Foreskin keratinocyte (primary cell): ENCODE measurements at places on chromosomes 11 and 22. TPM values are rescaled to one million over a fixed set of nuclear protein-coding genes. Genes with fewer than 3 reads are reported as not detected.

- DNase-seq, result no peak
These were observed 9.6 kb downstream of the RAG1 start for GRCh38 chr11:36577373-36577772.

DNA sequence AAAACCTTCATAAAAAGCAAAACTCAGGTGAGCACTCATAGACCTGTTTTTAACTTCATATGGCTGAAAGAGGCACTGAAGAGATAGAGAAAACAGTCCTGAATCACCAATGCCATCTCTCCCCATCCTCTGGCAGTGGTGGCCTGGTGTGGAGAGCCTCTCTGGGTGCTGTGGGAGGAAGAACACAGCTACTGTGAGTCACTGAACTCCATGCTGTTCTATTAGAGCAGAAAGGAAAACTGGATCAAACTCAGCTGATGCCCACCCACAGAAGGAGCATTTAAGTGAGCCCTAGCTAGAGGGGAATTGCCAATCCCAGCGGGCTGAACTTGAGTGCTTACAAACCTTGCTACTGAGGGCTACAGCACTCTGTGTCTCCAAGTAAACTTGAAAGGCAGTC, 115.3 kb upstream of the SESN3 start:
- no peak for DNase-seq

- DNase-seq, result no peak
These were observed 18.4 kb downstream of the PHF21A start for GRCh38 chr11:46102843-46103242.

DNA sequence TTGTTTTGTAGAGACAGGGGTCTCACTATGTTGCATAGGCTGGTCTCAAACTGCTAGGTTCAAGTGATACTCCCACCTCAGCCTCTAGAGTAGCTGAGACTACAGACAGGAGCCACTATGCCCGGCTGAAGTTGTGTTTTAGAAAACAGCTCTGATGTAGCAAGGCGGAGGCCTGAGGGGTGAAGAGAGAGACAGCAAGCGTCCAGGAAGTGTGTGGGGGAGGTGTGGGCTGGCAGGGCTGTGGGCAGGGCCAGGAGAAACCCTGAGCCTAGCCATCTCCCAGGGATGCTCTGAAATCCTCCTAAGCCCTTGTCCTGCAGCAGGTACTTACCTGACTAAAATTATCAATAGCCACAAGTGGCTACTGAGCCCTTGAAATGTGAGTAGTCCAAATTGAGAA, 16.1 kb upstream of the RPS3 start:
- DNase-seq, result no peak

The PTGDR2 gene
- not detected in 2 replicates for total RNA-seq

- DNase-seq, result no peak
These were observed 179.0 kb downstream of the CHST1 start for GRCh38 chr11:45486461-45486860.

DNA sequence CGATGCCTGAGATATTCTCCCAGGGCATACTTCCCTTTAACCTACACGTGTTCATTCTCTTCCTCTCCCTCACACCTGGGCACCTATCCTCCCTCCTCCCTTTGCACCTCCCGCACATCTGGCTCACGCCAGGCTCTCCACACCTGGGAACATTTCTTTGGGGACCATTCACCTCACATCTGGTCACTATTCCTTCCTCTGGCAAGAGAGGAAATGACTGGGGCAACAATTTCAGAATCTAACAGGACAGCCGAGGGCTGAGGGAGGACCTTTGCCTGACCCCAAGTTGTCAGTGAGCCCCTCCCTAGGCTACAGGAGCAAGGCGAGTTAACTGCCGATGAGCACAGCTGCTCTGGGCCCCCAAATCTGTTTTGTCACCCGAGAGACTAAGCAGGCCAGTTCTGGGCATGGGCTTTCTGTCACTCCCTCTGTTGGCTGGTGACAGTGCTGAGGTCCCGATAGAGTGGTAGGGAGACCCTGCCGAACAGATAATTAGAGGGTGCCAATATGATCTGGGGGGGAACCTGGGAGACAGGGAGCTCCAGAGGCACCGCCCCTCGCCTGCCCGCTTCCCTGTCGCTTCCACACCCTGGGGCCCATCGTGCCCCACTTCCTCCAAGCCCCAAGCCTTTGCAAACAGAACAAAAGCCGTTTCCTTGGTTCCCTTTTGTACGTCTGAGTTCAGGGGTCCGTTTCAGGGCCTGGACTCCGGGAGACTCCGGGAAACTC, 45.6 kb downstream of the EIF3F start:
- no peak for DNase-seq

DNA sequence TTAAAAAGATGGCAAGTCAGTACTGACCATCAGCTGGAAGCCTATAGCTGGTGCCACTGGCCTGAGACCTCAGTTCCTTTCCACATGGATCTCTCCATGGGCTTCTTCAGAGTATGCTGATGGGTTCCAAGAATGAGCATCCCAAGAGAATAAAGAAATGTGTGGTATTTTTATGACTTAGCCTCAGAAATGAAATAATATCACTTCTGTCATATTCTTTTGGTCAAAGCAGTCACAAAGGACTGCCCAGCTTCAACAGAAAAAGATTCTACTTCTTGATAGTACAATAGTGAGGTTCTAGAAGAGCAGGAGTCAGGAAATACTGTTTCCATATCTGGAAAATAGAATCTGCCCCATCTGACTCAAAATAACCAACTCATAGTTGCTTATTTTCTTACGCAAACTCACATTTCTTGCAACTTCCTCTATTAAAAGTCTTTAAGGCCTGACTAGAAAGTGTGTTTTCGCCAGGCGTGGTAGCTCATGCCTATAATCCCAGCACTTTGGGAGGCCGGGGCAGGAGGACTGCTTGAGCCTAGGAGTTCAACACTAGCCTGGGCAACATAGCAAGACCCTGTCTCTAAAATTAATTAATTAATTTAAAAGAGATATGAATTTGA, 116.9 kb downstream of the SIK3 start:
- DNase-seq, result no peak

DNA sequence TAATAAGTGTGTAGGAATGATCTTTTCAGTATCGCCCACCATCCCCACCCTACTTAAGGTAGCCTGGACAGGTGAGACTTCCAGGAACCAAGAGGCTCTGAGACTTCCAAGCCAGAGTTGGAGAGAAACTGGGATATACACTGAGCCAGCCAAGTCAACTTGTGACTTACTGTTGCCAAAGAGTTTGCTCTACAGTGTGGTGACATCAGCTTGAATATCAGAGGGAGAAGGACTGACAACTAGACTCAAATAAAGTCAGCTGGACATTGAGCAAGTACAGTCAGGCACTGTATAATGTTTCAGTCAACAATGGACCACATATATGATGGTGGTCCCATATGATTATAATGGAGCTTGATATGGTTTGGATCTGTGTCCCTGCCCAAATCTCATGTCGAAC, 1.2 kb upstream of the MMP10 start:
- DNase-seq, result no peak
